ENCODE measurements at places on chromosomes 13 and 19. TPM values are rescaled to one million over a fixed set of nuclear protein-coding genes. Genes with fewer than 3 reads are reported as not detected.

GRCh38 chr13:91174886-91175501, 172.5 kb upstream of the MIR17HG start:
- no peak for DNase-seq

DNA sequence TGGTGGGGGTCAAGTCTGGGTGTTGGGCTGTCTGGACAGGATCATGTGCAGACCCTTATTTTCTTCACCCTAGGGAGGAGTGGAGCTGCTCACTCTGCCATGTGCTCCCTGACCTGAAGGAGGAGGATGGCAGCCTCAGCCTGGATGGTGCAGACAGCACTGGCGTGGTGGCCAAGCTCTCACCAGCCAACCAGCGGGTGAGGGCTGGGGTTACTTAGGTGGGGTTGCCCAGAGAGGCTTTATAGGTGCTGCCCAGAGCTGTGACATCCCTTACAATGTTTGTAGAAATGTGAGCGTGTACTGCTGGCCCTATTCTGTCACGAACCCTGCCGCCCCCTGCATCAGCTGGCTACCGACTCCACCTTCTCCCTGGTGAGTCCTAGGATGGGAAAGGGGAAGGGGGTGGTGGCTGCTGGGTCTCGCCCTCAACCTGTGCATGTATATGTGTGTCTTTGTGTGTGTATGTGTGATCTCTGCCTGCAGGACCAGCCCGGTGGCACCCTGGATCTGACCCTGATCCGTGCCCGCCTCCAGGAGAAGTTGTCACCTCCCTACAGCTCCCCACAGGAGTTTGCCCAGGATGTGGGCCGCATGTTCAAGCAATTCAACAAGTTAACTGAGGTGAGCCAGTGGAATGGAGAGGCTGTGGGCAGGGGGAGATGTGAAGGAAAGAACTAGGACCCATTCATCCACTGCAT, 5.1 kb downstream of the CHMP2A start:
- DNase-seq = no peak

ZNF836 gene
- polyA plus RNA-seq = 1.6 TPM

GRCh38 chr13:43751624-43752023, 35.1 kb downstream of the ENOX1 start:
- no peak for DNase-seq

DNA sequence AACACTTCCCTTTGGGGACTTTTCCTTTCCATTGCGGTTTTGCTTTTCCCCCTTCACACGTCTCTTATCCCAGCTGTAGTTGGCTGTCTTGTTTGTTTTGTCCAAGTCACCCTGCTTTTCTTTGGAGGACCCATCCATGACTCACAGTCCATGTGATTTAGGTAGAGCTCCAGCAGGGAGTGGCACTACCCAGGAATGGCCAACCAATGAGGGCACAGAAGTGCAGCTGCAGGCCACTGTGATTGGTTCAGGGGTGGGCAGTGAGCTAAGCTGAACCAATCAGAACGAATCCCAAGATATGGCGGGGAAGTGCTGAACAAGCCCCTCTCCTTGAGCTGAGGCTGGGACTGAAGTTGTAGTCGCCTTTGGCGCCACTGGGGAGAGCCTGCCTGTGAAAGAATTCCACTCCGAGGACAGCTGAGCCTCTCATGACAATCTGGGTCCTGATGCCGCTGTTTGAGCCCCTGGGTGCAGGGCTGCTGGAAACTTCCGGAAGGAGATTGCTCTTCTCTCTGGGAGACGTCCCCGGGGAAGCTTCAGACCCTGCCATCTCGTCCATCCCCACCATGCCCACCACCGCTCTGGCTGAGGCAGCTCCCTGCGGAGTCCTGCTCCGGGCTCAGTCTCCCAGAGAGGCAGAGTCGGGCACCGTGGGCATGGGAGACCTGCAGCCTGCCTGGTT, 62.9 kb upstream of the URI1 start:
- DNase-seq = peak; percentile 50

DNA sequence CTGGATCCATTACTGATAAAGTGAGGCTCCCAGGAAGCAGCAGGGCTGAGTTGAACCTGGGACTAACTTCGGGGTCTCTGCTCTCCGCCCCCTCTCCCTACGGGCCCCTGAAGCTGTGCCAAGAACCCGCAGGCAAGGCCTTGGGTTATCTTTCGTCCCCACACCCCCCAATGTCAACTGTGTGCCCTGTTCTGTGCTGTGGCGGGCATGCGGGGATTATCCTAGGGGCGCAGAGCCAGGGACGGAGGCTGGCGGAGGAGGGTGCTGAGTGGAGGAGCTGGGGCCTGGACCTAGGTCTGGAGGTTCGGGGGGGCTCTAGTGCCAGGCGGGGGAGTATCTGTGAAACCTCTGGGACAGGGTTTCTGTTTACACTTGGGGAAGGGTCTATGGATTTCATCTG, 26.4 kb downstream of the RFX1 start:
- DNase-seq = no peak

- no peak for DNase-seq
These were observed 10.5 kb downstream of the MYO9B start for GRCh38 chr19:17086120-17086519.

Data from HepG2 (cell line).